ENCODE measurements at places on chromosomes 11 and 22.

DNA sequence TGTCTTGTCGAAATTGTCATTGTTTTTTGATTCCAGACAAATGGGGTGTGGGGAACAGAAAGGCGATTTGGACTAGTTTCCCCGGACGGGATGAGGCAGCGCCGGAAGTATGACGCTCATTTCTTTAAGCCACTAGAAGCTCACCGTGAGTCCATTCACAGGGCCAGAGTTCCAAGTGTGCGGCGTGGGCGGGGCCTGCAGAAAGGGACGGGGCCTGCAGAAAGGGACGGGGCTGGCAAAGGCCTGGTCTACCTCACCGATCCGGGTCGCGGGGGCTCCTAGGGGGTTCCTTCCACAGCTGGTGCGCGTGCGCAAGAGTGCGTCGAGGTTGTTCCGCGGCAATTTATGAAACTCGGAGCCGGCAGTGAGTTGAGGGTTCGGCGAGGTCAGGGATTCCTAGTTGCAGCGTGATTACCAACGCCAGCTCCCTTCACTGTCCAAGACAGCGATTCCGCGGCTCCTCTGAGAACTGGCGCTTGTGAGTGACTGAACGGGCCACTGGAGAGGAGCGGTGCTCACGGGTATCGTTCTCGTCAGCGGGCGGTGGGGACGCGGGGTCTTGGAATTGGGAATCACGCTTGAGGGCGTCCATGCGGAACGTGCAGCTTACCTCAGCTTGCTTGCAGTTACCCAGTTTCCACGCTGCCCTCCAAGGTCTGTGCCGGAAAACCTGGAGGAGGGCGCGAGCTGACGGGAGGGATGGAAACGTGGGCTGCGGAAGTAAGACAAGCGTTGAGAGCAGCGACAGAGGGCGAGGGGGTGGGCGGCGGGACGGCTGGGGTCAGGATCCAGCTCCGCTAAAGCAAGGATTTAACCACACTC is at the start of gene ZNF215:
Gene ZNF215 (plus strand): TSS at position 219 of the 822 bp plus-strand sequence. CDS start 5,847 bp downstream, outside the sequence.
- no peak for DNase-seq

GRCh38 chr11:124674168-124674517 is 439 bp downstream of the SPA17 start:
- DNase-seq = no peak

DNA sequence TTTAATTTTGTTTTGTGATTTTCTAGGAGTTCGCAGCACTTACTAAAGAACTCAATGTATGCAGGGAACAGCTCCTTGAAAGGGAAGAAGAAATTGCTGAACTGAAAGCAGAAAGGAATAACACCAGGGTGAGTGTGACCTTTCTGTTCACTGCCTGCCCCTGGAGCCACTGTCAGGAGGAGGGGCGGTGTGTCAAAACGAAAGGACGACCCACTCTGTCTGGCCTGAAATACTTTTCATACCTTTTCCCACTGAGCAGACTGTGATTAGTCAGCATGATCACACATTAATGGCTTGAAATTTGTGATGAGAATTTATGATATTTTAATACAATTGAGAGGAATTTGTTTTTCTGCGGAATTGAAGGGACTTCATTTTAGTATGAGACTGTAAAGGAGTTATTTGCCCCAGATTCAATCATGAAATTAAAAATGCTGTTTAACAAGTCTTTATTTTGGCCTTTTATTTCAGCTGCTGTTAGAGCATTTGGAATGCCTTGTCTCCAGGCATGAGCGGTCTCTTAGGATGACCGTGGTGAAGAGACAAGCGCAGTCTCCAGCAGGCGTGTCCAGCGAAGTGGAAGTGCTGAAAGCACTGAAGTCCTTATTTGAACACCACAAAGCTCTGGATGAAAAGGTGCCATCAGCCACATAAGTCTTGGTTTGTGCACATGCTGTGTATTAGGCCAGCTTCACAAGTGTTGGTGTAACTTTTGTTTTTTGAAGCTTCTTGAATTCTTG is 54.1 kb downstream of the PPFIA1 start:
- no peak for DNase-seq

- no peak for DNase-seq
Observed at GRCh38 chr22:40560551-40560950, 76.0 kb downstream of the MRTFA start.

DNA sequence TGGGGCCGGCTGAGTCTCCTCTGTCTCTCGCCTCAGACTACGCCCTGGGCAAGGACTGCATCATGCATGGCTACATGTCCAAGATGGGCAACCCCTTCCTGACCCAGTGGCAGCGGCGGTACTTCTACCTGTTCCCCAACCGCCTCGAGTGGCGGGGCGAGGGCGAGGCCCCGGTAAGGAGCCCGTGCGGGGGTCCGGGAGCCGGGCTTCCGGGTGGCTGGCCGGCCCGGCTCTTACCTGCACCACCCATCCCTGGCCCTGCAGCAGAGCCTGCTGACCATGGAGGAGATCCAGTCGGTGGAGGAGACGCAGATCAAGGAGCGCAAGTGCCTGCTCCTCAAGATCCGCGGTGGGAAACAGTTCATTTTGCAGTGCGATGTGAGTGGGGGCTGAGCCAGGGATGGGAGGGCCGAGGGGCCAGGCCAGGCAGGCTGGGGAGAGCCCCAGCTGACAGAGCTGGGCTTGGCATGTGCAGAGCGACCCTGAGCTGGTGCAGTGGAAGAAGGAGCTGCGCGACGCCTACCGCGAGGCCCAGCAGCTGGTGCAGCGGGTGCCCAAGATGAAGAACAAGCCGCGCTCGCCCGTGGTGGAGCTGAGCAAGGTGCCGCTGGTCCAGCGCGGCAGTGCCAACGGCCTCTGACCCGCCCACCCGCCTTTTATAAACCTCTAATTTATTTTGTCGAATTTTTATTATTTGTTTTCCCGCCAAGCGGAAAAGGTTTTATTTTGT is 4.1 kb upstream of the ANKRD13D start:
- DNase-seq = no peak

- DNase-seq = no peak
Observed at GRCh38 chr22:33227791-33228190, 169.6 kb upstream of the SYN3 start.

GRCh38 chr11:35011389-35011788 is 95.0 kb downstream of the PDHX start:
- DNase-seq = no peak

GRCh38 chr11:66124564-66124963 is 54.5 kb downstream of the PACS1 start:
- DNase-seq = no peak

GRCh38 chr11:34480314-34480713 is 33.3 kb downstream of the ELF5 start:
- DNase-seq = no peak

- DNase-seq = no peak
Observed at GRCh38 chr22:42521228-42521546, 1.6 kb upstream of the RRP7A start.

DNA sequence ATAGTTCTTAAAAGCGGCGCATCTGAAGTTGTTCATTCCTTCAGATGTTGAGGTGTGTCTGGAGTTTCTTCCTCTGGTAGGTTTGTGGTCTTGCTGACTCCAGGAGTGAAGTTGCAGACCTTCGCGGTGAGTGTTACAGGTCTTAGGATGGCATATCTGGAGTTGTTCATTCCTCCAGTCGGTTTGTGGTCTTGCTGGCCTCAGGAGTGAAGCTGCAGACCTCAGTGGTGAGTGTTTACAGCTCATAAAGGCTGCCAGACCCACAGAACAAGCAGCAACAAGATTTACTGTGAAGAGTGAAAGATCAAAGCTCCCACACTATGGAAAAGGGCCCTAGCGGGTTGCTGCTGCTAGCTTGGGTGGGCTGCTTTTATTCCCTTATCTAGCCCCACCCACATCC is 201.7 kb upstream of the PDGFD start:
- DNase-seq = no peak

DNA sequence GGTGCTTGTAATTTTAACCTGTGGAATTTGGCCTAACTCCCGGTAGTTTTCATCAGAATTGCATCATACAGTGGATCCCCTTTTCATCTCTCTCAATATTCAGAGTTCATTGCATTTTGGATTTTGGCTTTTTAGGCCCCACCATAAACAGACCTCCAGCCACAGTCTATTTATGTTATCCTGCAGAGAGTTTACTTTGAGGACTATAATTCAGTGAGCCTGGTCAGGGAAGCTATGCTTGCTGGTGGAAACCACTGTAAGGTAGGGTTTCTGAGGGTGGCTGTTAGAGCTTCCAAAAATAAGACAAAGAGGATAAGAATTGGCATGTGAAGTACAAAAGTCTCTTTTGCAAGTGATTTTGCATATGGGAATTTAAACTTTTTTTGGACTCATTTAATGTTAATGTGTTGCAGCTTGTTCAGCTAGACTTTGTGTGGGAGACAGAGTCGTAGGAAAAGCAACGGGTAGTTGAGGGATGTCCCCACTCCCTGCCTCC is 34.8 kb upstream of the DDI1 start:
- DNase-seq = no peak

DNA sequence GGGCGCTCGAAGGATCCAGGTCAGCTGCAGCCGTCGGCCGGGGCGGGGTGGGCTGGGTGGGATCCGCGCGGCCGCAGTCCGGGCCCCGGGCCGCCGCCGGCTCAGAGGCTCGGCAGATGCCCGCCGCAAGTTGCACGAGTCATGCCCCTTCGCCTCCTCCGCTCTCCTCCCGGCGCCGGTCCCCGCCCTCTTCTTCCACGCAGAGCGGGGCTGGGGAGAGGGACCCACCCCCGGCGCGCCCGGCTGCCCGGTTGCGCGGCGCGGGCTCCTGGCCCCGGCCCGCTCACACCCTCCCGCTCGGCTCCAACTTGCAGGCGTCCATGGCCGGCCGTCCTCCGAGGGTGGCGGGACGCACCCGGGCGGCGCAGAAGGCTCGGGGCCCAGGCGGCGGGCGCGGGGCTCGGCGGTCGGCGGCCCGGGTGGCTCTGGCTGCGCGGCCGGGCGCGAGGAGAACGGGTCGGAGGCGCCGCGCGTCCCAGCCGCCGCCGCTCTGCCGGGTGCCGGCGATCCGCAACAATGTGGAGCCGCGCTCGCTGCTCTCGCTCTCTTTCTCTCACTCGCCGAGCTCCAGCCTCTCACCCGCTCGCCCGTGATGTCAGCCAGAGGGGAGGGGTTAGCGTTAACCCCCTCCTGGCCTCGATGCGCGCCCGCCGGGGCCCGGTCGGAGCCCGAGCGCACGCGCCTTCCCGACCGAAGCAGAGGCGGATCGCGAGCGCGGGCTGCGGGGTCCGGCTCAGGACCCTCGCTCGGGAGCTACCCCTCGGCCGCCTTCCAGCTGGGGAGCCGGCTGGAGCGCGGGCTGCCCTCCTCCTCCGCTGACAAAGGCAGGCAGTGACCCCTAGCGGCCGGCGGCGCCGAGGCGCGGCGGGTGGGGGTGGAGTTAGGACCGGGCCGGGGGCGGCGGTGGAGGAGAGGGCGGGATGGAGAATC is at the start of gene NECTIN1:
Gene NECTIN1 (minus strand): TSS at position 550 of the 930 bp plus-strand sequence. CDS start 647 bp downstream, outside the sequence.
- peak; percentile 80 for DNase-seq

DNA sequence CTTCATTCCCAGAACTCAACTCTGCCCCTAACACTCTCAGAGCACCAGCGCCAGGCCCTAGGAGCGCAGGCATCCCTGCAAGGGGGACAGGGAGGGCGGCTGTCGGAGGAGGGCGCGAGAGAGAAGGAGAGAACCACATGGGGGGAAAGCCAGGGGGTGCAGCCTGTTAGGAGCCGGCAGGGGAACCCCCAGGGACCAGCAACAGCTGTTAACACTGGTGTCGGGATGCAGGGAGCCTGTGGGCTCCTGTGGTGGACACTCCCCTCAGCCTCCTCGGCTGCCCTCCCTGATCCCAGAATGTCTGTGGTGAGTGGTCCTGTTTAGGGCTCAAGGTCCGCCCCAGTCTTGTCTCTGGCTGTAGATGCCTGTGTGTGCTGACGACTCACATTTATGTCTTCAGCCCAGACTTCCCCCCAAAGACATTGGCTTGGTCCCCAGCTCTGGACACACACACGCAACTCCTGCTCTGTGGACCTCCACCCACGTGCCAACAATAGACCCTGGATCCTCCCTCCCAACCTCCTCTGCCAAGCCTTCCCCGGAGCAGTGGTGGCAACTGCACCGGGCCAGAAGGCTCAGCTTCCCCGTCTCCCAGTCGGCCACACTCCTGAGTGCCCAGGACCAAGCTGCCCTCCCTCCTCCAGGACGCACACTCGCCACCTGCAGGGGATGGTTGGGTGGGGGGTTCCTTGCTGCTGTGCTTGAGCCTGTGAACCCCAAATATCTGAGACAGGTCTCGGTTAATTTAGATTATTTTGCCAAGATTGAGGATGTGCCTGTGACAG is 817 bp upstream of the IFITM5 start:
- DNase-seq = peak; percentile 56

GRCh38 chr22:47337161-47337621 is 574.7 kb downstream of the TBC1D22A start:
- DNase-seq = no peak

DNA sequence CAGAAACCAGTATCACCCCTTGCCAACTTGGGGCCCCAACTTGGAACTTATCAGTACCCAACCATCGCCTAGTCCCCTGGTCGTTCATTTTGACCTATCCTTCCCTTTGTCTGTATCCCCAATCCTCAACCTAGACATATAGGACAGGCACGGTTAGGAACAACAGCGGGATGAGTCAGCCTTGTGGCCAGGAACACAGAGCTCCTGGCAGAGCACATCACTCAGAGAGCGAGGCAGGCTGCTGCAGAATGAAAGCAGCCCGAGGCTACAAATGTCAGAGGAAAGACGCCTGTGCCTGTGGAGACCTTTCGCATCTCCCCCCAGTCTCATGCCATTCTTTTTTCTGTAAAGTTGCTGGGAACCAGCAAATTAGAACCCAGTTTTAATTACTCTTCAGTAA is 14.6 kb downstream of the DKK3 start:
- DNase-seq = no peak

DNA sequence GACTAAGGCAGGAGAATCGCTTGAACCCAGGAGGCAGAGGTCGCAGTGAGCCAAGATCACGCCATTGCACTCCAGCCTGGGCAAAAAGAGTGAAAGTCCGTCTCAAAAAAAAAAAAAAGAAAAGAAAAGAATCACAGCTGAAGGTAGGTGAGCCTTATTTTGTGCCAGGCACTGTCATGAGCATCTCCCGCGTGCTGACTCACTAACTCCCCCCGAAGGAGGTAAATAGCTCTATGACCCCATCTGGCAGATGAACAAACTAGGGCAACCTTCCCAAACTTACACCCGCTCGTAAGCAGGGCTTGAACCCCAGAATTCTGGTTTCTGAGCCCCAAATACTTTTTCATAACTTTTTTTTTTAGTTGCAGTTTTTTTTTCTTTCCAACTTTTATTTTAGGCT is 60.3 kb downstream of the ANO1 start:
- no peak for DNase-seq

Data from activated T-cell treated with anti-CD3 and anti-CD28 coated beads for 1 hour (primary cell).